ENCODE measurements at places on chromosomes 6 and 20.

DNA sequence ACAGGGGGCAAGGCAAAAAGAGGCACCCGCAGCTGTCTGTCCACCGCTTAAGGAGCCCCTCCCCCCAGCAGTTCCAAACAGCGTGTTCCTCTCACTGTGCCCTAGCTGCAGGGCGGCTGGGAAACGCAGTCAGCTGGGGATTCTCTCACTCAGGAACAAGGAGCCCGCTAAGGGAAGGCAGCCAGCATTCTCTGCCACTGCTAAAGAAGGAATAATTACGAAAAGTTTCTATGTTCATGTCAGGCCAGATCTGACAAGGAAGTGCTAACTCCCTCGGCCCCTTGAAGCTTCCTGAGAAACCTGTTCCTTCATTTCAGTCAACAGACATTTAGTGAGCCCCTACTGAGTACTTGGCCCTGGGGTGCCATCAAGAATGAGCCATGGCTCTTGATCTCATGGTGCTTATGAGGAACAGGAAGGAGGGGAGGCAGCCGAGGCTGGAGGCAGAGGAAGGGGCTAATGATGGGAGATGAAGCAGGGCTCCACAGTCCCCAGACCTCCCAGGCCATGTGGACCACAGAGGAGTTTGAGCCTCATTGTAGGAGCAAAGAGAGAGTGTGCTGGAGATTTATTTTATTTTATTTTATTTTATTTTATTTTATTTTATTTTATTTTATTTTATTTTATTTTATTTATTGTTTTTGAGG lies 101.7 kb upstream of the PMEPA1 start:
- no peak for DNase-seq

GRCh38 chr6:105831311-105832097 lies 254.6 kb upstream of the PRDM1 start:
- no peak for DNase-seq

DNA sequence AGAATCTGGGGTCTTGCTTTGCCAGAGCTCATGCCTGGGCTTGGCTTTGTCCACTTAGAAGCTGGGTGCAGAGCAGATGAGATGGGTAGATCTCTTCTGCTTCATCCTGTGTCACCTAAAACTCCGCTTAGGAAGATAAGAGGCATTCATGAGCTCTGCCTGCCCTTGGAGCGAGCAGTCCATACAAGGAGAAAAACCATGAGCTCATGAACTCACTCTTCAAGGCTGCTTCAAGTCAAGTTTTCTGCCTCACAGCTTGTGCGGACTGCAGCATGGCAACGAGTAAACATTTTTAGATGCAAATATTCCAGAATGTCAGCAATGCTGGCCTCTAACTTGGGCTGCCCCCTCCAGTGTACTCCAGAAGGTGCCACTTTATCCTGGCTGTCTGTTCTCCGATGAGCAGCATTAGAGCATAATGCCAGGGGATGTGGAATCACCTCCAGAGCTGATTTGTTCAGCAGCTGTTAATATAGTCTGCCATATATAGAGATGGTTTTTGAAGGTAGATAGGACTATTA lies 10.7 kb upstream of the UQCC2 start:
- DNase-seq = no peak

DNA sequence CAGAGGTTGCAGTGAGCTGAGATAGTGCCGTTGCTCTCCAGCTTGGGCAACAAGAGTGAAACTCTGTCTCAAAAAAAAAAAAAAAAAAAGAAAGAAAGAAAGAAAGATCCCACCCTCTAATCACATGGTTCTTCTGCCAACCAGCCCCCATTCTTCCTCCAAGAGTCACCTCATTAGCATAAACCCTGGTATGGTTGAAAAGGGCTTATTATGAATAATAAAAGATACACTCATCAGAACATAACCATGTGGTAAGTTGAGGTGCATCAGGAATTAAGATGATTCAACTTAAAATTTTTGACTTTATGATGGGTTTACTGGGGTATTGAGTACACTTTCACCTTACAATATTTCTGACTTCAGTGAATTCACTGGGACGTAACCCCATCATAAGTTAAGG lies 793 bp upstream of the TRIM40 start:
- no peak for DNase-seq

- DNase-seq = no peak
Observed at GRCh38 chr6:7933794-7934193, 23.2 kb upstream of the TXNDC5 start.

DNA sequence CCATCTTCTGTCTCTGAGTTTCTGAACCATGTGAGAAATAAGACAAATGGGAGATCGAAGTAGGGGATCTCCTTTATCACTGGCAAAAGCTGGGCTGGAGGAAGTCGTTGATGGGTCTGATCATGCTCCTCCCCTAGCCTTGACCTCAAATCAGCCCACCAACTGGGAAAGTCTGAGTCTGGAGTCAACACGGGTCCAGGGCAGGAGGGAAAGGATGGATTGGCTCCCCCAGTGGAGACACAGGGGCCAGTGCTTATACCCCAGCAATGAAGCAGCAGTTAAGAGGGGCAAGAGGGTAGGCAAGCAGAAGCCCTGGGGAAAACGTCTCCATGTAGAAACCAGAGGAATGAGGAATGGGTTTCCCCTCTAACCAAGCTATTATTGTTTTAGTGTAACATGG lies 152.6 kb downstream of the TBC1D7 start:
- DNase-seq = no peak

- no peak for DNase-seq
Observed at GRCh38 chr6:158500016-158500735, 59.7 kb upstream of the TMEM181 start.

DNA sequence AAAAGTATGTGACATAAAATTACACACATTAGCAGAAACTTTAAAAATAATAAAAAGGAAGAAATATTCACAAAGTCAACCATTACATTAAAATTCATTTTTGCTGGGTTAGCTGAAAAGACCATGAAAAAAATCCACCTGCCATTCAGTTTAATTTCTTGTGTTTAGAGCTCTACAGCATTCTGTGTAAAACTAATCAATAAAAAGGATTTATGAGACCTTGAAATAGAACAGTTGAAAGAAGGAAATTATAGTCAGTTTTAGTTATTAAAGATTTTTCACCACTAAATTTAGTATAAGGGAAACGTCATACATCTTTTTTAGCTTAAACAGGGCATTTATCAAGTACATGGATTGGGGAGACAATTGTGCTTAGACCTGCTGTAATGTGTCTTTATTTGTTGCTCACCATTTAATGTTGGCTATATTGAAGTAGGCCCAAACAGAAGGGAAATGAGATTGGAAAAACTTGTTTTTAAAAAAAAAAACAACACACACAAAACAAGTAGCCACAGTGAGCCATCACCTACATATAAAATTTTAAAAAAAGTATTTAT lies 438.7 kb upstream of the POU3F2 start:
- DNase-seq = no peak

GRCh38 chr6:90212274-90212673 lies 84.4 kb downstream of the BACH2 start:
- no peak for DNase-seq

DNA sequence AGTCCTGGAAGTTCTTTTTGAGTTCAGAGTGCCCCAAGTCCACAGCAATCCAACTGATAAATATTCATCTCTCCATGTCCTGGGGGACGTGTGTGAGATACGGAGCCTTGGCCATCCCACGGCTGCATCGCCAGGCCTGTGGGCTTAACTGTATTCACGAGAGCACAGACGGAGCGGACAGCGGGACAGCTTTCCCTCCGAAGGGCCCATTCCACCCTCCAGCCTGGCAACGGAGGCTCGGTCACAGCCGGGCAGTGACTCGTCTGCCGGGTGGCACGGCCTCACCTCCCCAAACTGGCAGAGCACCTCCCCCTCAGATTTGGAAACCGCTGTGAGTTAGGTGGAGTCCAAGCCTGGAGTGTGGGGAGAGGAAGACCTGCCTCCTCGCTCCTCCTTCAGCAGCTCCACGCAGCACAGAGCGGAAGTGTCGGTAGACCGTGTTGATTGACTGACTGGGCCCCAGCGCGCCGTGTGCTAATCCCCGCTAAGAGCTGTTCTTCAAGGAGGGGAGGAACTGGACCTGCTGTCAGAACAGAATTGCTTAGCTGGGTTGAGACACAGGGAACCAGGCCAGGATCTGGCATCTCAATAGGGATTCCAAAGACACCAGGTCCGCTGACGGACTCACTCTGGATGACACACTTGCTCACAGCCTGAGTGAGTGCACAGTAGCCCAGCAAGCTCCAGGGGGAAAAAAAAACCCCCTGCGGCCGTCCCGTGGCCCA lies 10.9 kb downstream of the FOXF2 start:
- no peak for DNase-seq

- no peak for DNase-seq
Observed at GRCh38 chr6:111984081-111984480, 69.8 kb upstream of the CCN6 start.

- DNase-seq = no peak
Observed at GRCh38 chr6:141675957-141676356, 456.8 kb upstream of the GJE1 start.

DNA sequence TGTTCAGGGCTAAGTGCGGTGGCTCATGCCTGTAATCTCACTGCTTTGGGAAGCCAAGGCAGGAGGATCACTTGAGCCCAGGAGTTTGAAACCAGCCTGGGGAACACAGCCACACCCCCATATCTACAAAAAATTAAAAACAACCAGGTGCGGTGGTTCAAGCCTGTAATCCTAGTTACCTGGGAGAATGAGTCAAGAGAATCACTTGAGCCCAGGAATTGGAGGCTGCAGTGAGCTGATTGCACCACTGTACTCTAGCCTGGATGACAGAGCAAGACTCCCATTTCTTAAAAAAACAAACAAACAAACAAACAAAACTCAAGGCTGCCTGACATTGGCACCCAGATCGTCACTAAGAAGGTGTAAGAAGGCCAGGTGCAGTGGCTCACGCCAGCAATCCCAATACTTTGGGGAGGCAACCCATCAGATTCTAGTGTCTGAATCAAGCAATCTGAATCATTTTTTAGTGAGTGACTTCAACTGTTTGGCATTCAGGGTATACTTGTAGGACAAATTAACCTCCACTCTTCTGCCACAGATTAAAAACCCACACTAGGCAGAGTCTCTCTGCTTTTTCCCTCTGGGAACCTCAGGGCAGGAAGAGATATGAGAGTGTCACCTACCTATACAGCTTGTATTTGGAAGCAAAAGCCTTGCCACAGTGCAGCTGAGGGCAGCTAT lies 6.1 kb downstream of the PLAGL2 start:
- DNase-seq = no peak

Measured in NCI-H1417 treated with DMSO at 0.1 percent for 48 hours (cell line).